ENCODE measurements at places on chromosomes 11 and 22.

GRCh38 chr22:26751217-26751616 lies 93.8 kb downstream of the MIAT start:
- DNase-seq = no peak

DNA sequence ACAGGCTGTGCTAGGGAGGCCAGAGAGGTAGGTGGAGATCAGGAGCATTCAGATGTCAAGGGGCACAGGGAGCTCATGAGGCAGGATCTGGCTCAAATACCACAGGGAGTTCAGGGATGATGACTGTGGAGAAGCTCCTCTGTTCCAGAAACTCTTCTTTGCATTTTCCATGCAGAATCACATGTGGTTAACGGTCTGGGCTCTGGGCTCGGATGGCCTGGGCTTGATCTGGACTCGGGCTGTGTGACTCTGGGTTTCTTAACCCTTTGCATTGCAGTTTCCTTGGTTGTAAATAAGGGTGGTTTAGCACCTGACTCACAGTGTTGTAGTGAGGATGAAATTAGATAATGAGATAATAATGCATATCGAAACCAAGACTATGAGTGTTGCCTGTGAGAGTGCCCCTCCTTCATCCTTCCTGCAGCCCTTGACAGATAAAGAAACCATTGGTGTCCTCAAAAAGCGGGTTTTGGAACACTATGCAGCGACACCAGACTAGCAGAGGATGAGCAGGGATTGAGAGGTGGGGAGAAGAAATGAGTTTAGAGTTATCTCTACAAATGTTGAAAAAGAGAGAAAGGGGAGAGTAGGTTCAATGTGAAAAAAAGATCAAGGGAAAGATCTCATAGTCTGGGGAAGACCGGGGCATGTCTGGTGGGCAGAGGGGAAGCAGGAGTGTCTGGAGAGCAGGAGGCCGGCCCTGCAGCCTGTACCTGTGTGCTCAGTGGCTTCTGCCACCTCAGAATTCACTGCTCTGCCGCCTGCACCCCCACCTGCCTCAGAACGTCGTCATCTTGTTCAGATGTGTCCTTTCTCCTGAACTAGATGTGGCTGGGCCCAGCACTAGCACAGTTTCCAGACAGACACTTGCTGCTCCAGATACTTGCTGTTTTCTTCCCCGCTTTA lies 197.8 kb upstream of the SORL1-AS1 start:
- DNase-seq = no peak

- DNase-seq = no peak
Measured at GRCh38 chr22:19525116-19525660, 978 bp upstream of the CLDN5 start.

DNA sequence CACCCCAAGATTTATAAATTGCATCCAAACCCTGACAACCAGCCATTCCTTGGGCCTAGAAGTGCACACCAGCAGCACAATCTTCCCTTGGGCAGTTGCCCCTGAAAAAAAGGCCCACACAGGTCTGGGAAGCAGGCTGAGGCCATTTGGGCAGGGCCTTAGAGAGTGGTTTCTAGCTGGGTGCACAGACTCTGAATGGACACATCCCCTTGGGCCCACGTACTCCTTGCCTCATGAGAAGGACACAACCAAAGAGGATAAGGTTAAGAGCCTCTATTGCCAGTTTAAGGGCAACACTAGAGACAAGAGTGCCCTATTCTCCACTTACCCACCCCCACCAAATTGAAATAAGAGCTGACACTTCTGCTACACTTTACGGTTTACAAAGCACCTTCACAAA lies 933 bp upstream of the PANX3 start:
- DNase-seq = no peak

- no peak for DNase-seq
Measured at GRCh38 chr22:45314786-45315185, 5.1 kb downstream of the FAM118A start.

DNA sequence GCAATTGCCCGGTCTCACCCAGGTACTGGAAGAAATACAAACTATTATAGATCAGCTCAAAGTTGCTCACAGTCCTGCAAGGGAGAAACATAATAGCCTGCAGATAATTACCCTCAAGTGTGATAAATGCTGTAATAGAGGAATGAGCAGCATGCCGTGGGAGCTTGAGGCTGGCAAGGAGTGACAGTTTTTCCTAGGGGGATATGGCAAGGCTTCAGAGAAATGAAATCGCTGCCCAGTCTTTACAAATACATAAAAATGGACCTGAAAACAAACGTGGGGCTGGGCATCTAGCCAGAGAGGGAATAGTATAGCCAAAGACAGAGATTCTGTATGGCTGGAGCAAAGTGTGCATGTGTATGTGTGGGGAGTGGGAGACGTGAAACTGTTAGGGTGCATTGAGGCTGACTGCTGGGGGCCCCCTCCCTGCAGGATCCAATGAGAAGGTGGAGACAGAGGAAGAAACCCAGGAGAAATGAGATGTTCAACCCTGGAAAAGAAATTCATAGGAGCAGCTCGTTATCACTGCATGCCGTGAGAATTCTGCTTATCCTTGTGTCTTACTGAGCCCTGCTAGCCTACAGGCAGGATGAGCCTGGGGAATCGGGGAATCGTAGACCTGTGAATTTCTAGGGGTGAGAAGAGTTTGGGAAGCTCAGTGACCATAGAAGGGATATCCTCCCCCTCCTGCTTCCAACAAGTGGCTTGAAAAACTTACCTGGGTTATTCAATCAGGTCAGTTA lies 167.0 kb downstream of the LDLRAD3 start:
- DNase-seq = no peak

DNA sequence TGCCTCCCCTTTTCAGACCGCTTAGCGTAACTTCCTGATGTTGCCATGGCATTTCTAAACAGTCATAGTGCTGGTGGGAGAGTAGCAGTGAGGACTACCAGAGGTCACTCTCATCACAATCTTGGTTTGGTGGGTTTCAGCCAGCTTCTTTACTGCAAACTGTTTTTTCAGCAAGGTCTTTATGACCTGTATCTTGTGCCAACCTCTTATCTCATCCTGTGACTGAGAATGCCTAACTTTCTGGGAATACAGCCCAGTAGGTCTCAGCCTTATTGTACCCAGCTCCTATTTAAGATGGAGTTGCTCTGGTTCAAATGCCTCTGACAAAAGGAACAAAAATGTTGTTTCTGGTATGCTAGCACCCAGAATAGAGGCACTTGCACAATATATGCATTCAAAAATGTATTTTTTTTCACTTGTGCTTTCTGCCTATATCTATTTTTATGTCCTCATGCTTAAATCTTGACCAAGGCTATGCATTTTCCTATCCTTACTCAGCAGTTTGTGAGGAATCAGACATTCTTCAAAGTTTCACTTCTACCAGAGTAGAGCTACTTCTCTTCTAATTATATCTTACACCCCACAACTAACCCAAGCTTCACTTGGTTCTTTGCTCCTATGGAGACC lies 16.1 kb upstream of the OR51M1 start:
- DNase-seq = no peak

- no peak for DNase-seq
Measured at GRCh38 chr11:108498816-108499408, 728 bp upstream of the POGLUT3 start.

DNA sequence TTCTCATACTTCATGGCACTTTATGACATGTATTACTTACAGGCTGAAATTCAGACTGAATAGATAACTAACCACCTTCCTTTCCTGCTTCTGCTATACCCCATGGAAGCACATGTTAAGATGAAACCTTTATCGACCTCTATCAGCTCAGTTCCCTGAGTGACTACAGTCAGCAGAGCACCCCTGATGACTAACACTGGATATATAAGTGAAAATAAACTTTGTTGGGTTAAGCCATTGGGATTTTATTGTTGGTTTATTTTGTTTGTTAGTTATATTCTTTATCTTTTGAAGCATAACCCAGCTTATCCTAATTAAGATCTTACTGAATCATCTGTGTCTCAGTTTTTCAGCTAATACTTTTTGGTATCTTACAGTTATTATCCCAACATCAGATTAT lies 23.0 kb upstream of the MAML2 start:
- no peak for DNase-seq

DNA sequence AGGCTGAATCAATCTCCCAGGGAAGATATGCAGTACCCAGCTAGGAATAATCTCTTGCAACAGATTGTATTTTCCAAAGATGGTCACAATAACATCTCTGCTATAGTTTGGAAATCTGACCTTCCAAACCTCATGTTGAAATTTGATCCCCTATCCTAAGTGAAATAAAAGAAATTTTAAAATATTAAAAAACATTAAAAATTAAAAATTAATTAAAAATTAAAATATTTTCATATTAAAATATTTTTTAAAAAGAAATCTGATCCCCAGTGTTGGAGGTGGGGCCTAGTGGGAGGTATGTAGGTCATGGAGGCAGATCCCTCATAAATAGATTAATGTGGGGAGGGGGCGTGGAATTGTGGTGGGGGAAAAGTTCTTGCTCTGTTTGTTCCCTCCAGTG lies 79.7 kb downstream of the FAM168A start:
- no peak for DNase-seq

DNA sequence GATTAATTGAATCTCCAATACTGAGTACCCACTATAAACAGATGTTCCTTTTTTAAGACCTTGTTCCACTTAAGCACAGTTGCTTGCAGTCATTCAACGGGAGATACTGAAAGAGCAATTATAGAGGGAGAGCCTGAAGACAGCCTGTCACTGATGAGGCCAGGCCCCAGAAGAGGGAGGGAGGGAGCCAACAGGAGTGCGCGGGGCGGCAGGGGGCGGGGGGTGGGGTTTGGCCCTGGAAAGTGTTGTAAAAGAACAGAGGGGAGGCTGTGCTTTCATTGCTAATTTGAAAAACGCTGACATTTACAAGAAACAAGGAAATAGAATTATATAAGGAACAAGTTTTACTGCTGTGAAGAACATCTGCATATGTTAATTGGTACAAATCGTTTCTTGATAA lies 53.1 kb downstream of the MAP6 start:
- no peak for DNase-seq

- no peak for DNase-seq
Measured at GRCh38 chr22:37234736-37235711, 9.0 kb downstream of the RAC2 start.

DNA sequence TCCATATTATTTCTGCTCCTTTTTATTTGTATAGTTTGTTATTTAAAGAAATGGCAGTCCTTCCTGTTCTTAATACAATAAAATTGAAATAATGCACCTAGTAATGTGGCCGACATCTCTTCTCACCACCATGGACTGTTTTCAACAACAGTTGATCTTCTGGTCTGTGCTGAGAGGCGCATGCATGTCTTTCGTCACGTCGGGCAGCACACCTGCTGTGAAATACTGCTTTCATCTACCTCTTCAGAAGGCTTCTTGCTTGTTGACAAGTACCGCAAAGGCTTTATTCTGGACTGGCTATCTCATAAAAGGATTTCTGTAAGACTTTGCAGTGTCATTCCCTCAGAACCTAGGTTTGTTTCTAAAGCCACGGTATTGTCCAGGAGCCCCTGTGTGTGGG lies 13.9 kb upstream of the MYO18B start:
- no peak for DNase-seq

DNA sequence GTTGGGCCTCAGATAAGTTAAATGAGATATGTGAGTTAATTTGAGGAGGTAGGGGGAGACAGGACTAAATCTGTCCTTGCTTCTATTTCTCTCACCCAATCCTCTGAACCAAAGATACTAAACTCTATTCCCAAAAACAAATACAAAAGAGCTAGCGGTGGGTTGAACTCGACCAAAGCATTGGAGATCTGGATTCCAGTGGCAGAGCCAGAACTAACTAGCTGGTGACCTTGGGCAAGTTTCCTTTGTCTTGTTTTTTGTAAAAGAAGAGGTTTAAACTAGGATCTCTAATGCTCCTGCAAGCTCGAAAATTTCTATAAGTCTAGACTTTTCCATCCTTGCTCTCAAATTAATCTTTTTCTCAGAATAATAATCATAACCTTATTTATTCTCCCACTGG lies 1.5 kb downstream of the ME3 start:
- no peak for DNase-seq

DNA sequence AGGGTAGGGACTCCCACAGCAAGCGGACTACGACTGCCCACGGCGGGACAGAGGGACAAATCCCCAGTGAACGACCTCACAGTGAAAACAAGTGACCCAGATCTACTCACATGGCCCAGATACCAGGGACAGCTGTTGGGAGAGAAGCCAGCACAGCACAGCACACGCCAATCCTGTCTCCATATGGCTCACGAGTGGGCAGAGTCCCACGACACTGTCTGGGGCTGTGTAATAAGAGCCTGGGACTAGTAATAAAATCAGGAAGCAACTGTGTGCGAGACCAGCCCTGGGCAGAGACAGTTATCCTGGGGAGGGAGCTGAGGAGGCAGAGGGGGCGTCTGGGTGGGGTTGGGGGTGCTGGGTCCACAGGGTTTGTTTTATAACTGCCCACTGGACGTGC lies 385.0 kb downstream of the CTTN start:
- DNase-seq = no peak

DNA sequence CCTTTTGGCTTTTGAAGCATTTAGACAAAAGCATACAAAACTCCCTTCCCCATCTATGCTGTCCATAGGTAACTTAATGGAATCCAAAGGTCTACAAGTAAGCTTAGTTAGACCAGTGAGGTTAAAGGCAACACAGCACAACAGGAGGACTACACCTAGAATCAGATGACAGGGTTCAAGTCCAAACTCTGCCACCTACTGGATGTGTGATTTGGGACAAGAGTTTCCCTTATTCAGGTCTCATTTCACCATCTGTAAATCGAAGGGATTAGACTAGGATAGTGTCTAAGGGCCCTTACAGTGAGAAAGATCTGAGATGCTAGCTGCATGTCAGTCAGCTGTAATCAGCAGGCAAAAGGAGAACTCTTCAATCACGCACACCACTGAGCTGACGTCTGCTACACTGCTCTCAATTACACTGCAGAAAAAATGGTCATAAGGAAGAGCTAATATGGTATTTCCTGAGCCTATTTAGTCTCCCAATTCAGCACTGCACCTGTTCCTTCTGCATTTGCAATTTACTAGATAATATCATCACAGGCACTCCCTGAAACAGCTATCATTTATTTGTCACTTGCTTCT lies 82.2 kb downstream of the SERGEF start:
- no peak for DNase-seq

- DNase-seq = no peak
Measured at GRCh38 chr22:43396934-43397457, 14.8 kb upstream of the MPPED1 start.

DNA sequence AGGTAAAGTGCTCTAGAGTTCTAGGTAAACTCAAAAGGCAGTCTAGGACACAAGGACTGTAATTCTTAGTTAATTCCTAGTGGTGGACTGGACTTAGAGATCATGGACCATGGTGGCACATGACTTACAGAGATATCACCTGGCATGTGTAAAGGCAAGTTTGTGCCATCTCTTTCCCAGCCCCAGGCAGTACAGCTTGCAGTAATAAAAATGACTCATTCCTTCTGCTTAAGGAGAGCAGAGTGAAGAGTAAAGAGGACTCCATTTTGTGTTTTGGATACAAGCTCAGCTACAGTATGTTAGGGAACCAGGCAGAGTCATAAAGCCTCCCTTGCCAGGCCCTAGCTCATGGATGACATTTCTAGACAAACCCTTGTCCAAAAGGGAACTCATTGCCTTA lies 629.9 kb downstream of the JRKL start:
- no peak for DNase-seq

GRCh38 chr22:38767313-38767712 lies 11.5 kb upstream of the SUN2 start:
- no peak for DNase-seq
